ENCODE measurements at places on chromosomes 5 and 9.

DNA sequence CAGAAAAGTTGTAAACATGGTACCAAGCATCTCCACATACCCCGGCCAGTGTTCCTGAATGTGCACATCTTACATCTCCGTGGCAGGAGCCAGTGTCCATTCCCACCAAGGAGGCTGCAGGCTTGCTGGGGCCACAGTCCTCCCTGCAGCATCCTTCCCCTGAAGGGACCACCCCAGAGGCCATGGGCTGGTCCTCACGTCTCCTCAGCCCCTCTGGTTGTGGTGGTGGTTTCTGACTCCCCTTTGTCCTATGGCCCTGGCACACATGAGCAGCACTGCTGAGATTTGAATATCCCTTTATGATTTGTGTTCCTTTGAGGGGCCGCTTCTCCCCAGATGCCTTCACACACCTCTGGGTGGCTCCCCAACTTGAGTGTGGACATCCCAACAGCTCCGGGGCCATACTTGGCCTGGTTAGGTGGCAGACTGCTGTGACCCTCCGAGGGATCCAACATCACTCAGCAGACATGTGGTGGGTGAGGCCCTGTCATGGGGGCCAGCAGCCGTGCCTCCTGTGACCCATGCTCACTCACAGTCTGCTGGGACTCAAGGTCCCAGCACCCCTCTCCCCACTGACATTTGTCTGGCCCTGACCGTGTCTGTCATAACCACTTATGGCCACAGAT is 14.3 kb downstream of the PHF2 start:
- DNase-seq, result no peak

- DNase-seq, result no peak
These were observed 213.4 kb upstream of the ADAMTSL1 start for GRCh38 chr9:18260521-18260920.

DNA sequence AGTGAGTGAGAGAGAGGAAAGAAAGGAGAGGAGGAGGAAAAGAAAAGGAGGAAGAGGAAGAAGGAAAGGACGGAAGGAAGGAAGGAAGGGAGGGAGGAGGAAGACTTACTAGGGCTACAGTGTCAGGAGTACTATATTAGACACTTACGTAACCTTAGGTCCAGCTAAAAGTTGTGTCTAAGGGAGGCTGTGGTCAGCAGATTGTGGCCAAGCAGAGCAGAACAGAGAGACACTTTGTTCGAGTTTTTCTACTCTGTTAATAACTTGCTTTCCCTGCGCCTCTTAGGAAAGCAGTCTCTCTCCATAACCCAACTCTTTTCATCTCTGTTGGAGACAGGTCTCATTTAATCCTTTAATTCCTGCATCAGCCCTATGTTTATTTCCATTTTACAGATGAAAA is 138.9 kb downstream of the KCNN2 start:
- no peak for DNase-seq

DNA sequence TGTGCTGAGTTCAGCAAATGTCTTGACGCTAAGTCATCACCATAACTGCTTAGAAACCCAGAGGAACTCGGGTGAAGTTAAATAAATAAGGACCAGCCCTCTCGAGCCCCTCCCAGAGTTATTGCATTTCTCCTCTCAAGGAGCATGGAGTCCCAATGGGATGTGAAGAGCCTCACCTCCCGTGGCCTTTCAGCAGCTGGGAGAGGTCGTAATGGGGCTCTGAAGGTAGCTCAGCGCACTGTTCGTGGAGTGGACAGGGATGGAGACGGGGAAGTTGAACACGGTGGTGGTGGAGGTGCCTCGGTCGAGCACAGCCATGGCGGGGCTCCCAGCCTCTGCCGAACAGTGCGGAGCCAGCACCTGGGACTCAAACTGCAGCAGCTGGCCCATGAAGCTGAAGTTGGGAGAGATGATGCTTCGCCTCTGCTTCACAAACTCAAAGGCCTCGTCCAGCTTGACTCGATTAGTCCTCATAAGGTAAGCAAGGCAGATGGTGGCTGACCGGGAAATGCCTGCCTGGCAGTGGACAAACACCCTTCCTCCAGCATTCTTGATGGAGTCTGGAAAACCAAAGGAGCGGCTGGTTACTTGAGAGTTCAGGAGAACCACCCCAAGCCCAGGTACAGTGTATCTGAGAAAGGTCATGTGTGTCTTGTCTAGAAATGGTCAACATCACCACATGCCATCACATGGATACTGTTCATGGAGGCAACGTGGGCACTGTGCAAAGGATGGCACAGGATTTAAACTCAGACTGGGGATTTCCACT is 2.2 kb downstream of the DUSP1 start:
- no peak for DNase-seq

DNA sequence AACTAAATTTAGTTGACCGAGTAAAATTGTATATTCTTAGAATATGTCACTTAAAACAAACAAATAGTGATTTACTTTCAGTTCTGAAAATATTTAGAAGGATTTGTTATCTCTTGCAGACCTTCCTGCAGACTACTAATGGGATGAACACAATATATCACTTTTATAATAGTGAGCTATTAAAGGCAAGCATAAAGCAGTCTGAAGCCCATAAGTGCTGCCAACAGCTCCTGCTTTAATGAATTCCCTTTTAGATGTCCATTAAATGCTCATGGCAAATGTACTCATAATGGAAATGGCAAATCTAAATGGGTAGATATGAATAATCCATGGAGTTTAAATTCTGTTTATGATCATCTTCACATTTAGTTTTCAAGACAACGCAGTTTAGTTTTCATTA is 170.2 kb downstream of the RANBP17 start:
- DNase-seq, result no peak

- no peak for DNase-seq
These were observed 626 bp upstream of the FST start for GRCh38 chr5:53479590-53480415.

DNA sequence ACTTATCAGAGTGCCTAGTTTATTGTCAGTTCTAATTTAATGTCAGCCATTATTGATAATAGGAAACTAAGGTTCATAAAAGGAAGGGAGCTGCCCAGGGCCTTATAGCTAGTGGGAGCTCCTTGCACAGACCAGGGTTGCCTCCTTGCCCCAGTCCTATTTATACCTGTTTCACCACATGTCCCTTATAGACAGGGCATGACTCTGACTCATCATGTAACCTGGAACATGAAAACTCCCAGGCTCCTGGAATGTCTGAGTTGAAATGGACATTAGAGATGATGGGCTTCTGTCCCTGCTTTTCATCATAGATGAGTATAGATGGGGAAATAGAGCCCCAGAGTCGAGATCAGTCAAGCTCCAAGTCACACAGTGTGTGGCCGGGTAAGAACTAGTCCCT is 21.1 kb downstream of the FAT2 start:
- no peak for DNase-seq

- DNase-seq, result no peak
These were observed 13.3 kb downstream of the NR2F1 start for GRCh38 chr5:93596310-93596675.

DNA sequence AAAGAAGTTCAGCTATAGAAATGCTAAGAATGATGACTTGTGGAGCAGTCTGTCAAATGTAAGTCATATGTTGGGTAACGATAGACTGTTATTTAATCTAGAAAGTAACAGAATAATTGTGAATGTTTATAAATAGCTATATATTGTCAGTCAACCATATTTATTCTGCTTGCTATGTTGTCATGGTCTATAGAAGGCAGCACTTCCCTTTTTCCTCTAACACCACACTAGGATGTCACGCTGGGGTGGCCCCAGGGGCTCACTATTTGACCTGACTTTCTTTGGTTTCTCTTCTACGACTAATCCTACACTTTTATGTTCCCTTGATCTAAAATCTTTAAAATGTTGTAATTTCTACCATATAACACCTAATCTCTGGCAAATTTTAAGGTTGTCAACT is 20.5 kb downstream of the ERAP2 start:
- peak; percentile 62 for DNase-seq
